ENCODE measurements at places on chromosomes 5 and 9. TPM values are rescaled to one million over a fixed set of nuclear protein-coding genes. Genes with fewer than 3 reads are reported as not detected.

DNA sequence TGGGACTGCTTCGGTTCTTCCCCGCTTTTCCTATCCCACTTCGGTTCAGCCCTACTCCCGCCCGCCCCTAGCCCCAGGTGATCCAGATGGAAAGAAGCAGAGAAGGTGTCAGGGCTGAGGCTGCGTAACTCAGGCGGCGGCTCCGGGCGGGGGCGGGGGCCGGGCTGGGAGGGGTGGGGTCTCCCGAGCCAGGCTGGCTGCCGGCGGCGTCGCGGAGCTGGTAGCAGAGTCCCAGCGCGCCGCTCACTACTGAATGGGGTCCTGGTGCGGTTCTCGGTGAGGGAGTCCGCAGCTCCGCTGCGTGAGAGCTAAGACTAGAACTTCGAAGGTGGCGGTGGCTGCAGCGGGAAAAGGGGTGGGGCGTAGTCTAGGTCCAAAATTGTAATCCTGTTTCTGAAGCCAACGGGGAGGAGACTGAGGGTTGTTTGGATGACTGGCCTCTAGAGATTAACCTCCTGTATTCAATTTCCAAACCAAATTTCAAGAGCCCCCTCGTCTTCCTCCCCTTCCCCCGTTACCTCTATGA lies 1.4 kb downstream of the PRR16 start:
- no peak for DNase-seq

DNA sequence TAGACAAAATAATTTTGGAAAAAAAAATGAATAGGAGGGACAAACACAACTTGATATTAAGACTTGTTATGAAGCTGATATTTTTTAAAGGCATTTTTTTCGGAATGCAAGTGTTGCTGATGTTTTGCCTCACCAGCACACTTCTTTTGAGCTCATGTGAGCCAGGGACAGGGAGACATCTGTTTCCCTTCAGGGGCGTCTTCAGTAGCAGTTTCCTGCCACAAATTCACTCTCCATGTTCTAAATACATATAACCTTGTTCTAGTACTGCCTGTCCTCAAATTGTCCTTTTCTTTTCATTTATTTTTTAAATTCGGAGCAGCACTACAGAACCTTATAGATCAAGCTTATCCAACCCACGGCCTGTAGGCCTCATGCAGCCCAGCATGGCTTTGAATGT lies 316.0 kb upstream of the PAPPA start:
- DNase-seq, result no peak

DNA sequence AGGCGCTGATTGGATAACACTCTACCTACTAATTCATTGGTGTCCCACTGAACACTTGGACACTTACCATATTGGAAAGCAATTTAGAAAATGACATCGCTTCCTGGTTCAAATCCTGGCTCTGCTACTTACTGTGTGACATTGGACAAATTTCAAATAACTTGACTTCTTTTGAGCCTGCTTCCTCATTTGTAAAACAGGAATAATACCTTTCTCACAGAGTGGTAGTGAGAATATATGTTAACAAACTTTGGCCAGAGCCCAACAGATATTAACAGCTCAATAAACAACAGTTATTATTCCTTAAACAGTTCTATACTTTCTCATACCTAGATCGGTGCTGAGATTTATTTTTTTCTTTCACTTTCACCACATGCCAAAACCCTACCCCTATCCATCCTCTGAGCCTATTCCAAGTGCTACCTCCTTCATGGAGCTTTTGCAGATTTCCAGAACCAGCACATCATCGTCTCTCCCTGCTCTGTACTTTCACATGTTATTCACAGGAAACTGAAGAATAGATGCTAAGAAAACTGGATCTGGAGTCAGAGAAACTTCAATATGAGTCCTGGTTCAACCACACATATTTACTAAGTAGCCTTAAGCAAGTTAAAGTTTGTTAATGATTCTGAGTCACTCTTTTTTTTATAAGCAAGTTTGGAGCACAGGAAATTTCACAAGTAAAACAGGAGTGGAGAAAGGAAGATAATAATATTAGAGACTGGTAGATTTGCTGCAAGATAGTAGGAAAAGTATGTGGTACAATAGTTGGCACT lies 92.3 kb downstream of the STRBP start:
- DNase-seq, result no peak

- DNase-seq, result no peak
These were observed 95.4 kb upstream of the MINAR2 start for GRCh38 chr5:129652349-129653056.

CDH12 gene
- not detected for total RNA-seq

LURAP1L gene
- total RNA-seq, result 13.3 TPM

FRRS1L gene
- total RNA-seq, result not detected

GTF3C5 gene
- 95.1 TPM for total RNA-seq

SLC25A48 gene
- 2.8 TPM for total RNA-seq
